ENCODE measurements at places on chromosomes 3 and 15. TPM values are rescaled to one million over a fixed set of nuclear protein-coding genes. Genes with fewer than 3 reads are reported as not detected.

- DNase-seq: peak; percentile 58
Measured at GRCh38 chr3:184746131-184747120, 34.6 kb upstream of the MAGEF1 start.

DNA sequence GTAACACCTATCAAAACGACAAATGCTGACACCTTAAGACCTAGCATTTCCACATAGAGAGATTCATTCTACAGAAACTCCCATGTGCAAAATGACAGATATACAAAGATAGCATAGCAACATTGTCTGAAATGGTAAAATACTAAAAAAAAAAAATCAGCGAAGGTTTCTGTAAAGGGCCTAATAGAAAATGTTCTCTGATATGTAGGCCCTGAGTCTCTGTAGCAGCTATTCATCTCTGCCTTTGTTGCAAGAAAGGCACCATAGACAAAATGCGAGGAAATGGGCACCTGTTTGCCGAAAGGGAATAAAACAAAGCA, 631 bp upstream of the MFGE8 start:
- no peak for DNase-seq

GRCh38 chr3:72157748-72158638, 373.0 kb upstream of the PROK2 start:
- no peak for DNase-seq

GRCh38 chr15:66171841-66172240, 81.7 kb downstream of the MEGF11 start:
- DNase-seq: no peak

GRCh38 chr3:178421069-178421468, 115.2 kb upstream of the KCNMB2 start:
- DNase-seq: no peak

The SLCO3A1 gene
- 3.7 TPM for total RNA-seq

The SLC2A2 gene
- total RNA-seq: not detected

The RTP3 gene
- not detected for total RNA-seq

DNA sequence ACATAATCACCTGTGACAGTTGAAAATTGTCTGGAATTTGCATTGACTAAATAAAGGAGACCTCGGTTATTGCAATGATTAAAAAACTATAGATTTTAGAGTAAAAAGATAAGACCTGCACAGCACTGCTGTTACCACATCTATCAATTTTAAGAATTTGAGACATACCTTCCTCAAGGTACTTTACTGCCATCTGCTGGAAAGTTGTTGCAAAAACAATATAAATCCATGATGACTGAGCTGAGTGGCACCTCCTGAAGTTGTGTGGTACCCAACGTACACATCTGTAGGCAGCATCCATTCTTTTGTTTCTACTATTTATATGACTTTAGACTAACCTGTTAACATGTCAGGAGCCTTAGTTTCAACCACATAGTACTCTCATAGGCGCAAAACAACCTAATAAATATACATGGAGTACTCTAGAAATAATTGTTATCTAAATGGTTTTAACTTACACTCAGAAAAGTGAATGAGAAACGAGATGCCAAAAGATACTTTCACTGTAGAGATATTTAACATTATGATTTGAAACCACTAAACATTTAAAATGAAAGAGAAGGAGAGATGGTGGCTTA, 106.7 kb downstream of the GHSR start:
- no peak for DNase-seq

The SCG5 gene
- 2.5 TPM for total RNA-seq

GRCh38 chr3:45325676-45326075, 62.7 kb upstream of the LARS2 start:
- DNase-seq: no peak

DNA sequence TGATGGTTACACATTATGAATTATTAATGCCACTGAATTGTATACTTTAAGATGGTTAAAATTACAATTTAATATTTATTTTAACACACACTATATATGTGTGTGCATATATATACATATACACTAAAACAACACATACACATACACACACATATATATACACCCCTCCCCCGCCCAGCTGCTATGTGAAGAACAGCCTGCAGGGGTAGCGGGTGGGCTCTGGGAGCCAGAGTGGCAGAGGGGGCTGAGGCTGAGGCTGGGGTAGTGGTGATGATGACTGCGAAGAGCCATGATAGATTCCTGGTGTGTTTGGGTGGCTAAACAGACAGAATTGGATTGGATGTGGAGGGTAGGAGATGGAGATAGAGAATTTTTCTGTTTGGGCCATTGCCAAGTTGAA, 39.4 kb upstream of the APEH start:
- no peak for DNase-seq

The SLC9C1 gene
- not detected for total RNA-seq

GRCh38 chr3:51999846-52000245, 4.2 kb upstream of the RPL29 start:
- no peak for DNase-seq

DNA sequence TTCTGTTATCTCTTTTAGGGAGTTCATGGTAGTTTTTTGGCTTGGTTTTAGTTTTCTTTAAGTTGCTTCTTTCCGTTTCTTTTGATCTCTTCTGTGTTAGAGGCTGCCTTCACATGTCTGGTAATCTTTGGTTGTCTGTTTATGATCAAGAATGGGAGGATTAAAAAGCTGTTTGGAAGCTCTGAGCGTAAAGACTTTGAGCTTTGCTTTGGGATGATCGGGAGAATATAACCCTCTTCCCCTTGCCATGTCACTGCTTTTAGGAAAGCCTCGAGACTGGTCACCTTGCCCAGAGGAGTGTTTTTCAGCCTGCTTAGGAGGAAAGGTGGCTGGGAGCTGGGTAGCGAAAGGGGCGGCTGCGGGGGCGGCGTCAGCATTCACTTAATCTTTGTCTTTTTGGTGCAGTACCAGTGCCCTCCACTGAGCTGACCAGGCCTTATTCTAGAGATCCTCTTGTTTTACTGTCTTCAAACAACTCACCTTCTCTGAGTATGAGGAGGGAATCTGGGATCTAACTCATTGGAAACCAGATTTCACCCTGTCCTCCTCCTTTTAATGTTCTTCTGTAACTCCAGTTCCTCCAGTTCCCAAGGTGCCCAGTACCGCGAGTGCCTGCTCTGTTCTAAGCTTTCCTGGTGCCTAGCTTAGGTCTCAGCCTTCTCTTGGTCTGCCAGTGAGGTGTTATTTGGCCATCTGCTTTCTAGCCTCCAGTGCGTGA, 15.5 kb downstream of the TATDN2 start:
- no peak for DNase-seq

The NRG4 gene
- total RNA-seq: not detected

The CCDC33 gene
- not detected for total RNA-seq

DNA sequence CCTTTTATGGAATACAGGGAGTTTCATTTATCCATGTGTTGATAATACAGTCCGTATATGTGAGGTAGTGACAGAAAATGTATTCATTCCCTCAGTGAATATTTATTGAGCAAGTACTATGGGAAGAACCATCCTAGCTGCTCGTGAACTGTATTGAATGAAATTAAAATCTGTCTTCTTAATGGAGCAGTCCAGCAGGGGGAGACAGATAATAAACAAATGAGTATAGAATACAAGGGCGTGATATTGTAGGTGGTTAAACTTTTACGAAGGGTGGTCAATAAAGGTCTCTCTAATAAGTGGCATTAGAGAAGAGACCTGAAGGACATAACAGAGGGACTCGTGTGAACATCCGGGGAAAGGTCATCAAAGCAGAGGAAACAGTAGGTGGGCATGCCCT, 62.7 kb upstream of the OSTN start:
- no peak for DNase-seq

DNA sequence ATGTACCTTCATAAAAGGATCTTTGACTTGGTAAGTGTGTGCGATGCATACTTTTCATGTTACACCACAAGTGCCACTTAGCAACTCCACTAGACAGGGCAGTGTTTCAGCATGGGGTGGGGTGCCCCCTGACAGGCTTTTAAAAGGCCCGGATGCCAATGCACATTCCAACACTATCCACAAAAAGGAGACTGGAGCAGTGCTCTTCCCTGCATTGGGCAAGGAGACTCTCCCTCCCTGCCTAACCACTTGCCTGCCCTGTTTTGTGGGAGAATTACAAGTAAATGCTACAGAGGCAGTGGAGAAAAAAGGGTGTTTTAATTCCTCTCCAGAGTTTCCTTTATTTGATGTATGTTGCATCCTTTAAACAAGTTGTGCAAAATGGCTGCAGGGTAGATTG, 1.7 kb upstream of the RARB start:
- DNase-seq: no peak

DNA sequence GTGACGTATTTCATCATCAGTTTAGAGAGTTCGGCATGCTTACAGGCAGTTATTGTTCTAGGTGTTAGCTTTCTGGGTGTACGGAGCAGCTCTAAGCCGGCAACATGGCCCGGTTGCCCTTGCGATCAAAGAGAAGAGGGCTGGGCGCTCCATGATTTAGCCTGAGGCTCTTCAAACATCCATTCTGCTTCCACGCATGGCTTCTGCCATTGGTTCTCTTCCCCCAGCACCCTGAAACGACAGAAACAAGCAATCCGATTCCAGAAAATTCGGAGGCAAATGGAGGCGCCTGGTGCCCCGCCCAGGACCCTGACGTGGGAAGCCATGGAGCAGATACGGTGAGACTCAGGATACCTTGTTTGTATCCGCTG, 574 bp downstream of the NGRN start:
- no peak for DNase-seq

DNA sequence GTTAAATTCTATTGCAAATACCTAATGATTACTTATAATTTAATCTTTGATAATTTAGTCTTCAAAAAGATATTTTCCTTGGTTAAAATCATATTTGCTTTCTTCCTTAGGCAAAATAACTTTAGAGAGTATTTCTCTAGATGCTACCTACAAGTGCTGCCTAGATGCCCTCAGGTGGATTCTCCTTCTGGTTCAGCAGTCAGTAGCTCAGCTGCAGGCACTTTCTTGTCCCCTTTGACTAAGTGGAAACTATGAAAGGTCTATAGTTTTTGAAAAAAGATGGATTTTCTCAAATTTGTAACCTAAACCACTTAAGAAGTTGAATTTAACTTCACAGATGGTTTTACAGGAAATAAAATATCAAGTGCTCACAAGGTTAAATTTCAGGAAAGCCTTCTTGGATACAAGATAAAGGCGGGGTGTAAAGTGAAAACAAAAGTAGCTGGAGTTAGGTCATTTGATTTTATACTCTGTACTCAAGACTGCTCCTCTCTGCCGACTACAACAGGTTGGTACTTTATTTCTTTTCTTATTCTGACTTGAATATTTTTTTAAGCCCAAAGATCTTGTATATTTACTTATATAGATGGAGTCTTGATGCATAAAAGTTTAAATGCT, at the start of gene ACKR4:
Gene ACKR4 (plus strand): TSS at position 455 of the 618 bp plus-strand sequence. CDS start 3,128 bp downstream, outside the sequence.
- DNase-seq: no peak

DNA sequence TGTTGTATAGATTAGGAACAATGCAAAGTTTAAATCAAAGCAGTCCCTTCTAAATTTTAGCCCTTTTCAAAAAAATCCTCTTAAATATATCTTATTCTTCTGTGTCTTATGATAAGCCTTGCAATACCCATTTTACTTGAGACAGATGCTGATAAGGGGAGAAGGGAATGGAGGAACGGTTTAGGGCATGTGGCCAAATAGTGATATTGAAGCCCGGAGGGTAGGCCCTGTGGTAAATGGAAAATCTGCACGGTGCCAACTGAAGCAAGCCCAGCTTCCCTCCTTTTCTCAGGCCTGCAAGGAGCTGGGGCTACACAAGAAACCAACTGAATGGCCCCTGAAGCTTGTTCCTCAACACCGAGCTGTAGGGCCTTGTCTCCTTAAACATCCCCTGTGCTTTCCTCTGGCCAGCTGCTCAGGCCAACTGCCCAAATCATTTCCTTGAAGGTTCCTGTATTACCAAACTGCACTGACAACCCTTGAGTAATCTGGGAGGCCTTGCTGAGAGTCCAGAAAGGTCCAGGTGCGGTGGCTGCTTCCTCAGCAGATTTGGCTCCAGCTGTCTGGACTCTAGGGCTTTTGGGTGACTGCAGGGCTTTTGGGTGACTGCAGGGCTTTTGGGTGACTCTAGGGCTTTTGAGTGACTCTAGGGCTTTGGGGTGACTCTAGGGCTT, 67.2 kb downstream of the NCEH1 start:
- DNase-seq: no peak

- no peak for DNase-seq
Measured at GRCh38 chr15:75590239-75590638, 11.1 kb upstream of the PTPN9 start.

- no peak for DNase-seq
Measured at GRCh38 chr3:31448035-31448881, 84.5 kb upstream of the STT3B start.

The SLC22A14 gene
- 0.62 TPM for total RNA-seq

DNA sequence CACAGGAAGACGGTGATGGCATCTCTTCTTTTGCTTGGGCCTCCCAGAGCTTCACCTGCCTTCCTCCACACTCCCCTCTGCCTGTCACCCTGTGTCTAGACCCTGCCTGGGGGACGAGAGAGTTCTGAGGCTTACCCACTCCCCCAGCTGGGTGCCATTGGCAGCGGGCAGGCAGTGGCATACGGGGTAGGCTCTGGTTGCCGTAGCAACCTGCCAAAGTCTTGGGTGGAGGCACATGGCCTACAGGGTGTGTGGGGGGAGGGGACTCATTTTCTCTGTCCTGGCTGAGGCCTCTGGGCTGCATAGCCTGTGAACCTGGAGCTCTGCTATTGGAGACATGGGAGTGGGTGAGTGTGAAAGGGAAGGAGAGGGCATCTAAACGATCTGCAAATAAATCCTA, 4.4 kb downstream of the INSYN1 start:
- no peak for DNase-seq

DNA sequence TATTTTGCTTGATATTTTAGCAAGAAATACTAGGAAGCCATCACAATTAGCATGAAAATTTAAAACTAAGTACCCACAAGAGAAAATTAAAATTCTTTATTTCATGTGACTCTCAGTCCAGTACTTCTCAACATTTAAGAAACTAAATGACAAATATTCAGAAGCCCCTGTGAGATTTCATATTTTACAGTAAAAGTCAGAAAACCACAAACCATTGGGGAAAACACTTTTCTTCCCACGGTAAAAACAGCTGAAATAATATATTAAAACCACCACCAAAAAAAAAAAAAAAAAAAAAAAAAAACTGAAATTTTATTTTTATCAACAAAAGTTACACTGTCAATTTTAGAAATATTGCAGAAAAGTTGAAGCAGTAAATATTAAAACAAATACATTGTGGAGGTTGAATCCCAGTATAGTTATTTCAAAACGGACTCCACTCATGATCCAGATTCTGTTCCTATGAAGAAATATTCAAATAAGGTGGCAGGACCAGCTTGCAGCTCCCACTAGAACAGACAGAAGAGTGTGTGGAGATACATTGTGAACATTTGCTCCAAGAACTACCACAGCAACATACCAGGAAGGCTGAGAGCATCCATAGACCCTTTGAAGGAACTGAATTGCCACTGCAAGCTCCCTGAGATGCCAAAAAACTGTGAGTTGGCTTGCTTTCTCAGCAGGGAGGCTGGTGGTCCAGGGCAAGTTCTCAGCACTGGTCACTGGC, 308.2 kb downstream of the CTNNB1 start:
- no peak for DNase-seq

GRCh38 chr15:62298811-62299210, 133.7 kb upstream of the C2CD4B start:
- DNase-seq: no peak
